ENCODE measurements at places on chromosomes 7 and 10.

DNA sequence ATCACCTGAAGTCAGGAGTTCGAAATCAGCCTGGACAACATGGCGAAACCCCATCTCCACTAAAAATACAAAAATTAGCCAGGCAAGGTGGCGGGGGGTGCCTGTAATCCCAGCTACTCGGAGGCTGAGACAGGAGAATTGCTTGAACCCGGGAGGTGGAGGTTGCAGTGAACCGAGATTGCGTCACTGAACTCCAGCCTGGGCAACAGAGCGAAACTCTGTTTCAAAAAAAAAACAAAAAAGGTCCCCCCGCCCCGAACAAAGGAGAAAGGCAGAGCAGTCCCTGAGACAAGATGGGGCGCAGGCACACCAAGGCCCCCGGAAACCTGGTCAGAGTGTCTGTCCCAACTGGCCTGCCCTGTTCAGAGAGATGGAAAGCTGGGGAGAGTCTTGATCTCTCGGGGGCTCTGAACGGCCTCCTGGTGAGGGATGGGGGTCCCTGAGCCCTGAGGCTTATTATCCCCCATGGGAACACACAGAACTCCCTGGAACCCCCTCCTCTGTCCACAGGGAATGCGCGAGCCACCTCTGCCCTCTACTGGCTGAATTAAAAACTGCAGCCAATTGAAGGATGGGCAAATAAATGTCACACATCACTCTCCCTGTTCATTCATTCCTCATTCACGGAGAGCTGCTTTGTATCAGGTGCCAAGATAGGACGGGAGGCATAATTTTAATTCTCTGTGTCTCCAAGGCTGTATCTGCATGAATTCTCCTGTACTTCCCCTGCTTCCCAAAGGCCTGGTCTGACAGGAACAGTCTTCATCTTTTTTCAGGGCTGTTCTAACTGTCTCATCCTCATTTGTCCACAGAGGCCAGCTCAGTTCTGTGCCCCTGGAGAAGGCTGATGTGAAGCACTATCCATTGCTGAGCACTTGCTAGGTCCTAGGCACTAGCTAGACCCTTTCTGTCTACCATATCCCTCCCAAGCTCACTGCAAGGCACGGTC, 28.9 kb downstream of the MAT1A start:
- DNase-seq, result no peak

DNA sequence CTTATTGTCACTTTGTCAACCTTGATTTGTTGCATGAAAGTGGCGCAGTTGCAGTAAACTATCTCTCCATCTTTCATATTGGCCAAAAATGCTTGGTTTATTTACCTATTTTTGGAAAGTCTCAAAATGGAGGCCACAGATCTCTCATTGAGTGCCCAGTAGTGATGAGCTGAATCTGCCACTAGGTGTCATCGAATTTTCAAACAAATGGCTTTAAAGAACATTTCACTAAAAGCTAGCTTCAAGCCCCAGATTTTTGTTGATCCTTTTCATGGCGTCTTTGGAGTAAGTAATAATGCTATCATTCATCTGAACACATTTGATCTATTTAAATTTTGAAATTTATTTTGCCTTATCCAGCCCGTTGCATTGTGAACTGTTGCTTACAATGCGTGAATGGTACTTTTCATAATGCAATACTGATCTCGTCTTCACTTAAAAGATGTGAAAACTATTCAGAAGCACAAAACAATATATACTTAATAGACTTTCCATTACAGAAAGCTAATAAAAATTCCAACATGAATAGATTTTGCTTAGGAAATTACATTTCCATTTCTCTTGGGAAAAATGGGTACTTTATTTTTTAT, 236.2 kb downstream of the DNAJB9 start:
- DNase-seq, result no peak

GRCh38 chr10:72561745-72562166, 64.1 kb downstream of the MICU1 start:
- DNase-seq, result no peak

- DNase-seq, result no peak
Observed at GRCh38 chr10:28881171-28881882, 204.0 kb downstream of the BAMBI start.

DNA sequence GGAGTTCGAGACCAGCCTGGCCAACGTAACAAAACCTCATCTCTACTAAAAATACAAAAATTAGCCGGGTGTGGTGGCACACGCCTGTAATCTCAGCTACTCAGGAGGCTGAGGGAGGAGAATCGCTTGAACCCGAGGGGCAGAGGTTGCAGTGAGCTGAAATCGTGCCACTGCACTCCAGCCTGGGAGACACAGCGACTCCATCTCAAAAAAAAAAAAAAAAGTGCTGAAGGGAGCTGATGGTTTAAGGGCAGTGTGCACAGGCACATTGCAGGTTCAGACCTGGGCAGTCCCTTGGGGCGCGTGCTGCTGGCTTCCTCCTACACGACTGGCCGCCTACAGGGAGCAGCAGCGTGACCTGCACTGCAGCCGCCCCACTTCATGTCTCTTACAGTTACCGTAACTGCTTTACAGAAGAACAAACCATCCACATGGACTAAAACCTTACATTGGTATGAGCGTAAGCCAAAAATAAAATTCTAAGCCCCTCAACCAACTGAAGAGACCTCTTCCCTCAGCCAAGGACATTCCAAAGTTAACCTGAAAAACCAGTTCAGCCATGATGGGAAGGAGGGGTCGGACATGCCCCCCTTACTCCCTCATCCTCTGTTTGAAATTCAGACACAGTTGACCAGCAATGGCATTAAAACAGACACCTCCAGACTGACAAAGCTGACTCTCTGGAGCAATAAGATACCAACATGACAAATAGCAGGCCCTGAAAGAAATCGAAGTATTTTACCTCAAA, 262.2 kb downstream of the ZMYND11 start:
- no peak for DNase-seq

DNA sequence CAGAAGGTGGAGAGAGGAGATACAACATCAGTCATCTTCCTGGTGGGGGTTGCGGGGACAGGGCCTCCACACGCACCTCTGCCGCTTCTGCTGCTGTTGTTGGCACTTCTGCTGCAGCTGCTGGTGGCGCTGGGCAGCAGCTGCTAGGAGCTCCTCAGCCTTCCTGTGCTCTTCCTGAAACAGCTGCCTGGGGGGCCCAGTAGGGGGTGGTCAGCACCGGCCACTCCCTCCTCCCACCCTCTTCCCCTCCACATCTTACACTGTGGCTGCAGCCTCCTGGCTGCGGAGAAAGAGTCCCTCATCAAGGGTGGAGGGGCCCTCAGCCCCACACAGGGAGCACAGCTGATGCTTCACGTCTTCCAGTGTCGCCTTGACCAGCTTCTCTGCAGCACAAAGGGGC, 9.9 kb downstream of the SYCE1 start:
- DNase-seq, result no peak

- no peak for DNase-seq
Observed at GRCh38 chr10:112951359-112952281, 1.6 kb downstream of the TCF7L2 start.

GRCh38 chr7:118563311-118563710, 338.8 kb downstream of the ANKRD7 start:
- DNase-seq, result no peak

DNA sequence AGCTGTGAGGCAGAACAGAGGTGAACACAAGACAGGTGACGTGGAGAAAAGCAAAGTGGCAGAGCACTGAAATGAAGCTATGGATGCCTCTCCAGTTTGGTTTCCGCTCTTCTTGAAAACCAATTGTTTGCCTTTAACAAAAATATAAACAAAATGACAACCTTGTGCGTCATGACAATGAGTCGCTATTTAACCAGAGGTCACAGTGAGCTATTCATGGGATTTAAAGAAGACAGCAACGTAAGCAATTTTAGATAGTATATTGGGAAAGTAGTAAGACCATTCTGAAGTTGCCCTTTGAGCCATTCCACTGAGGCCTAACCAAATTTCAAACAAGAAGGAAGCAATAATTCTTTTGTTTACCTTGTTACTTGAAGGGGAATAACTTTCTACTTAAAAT, 15.2 kb upstream of the LRRTM3 start:
- DNase-seq, result no peak

- DNase-seq, result no peak
Observed at GRCh38 chr10:95480901-95481491, 80.2 kb downstream of the SORBS1 start.

DNA sequence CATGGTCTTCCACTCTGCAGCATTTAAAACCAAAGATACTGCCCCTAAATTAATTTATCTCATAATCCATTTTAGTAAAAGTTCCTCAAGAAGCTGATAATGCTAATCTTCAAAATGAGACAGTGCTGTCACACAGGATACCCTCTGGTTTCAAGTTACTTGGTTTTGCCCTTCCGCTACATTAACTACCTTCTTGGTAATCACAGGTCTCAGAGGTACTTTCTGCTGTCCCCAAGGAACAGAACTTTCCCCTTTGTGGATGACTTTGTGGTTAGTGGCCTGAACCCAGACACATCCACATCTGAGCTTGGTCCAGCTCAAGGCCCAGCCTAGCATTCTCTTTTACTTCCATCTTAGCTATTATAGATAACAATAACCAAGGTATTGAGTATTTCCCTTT, 88.8 kb upstream of the TMEM26 start:
- no peak for DNase-seq

- no peak for DNase-seq
Observed at GRCh38 chr10:31739711-31740110, 188.9 kb downstream of the ARHGAP12 start.

GRCh38 chr10:43844221-43844620, 195.5 kb upstream of the ZNF32 start:
- DNase-seq, result no peak

- DNase-seq, result no peak
Observed at GRCh38 chr10:132257271-132257670, 50.5 kb downstream of the STK32C start.

- no peak for DNase-seq
Observed at GRCh38 chr10:88366772-88367171, 216.3 kb downstream of the RNLS start.

DNA sequence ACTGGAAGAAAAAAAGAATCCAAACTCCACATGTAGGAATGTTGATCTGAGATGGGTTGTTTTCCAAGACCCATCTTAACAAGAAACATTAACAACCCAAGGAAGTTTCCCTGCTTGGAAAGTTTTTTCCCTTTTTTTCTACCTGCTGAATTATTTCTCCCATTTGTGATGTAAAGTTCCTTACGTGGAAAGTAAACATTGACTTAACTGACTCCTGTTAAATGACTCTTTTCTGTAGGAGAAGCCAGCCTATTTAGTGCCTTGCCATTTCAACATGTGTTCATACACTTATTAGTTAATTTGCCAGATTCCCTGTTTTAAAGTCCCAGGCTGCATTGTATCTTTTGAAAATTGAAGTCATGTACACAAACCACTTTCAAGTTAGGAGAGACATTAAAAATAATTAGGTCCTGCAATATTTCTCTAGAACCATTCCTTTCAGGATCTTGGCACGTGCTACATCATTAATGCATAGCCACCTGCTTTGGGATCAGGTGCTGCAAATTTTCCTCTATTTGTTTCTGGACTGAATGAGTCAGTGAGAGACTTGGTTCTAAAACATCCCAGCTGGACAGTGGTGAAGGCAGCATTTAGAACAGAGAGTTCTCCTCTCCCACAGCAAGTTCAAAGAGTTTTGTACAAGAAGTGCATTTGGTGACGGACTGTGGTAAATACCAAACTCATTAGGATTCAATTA, 698.5 kb downstream of the SUGCT start:
- no peak for DNase-seq

DNA sequence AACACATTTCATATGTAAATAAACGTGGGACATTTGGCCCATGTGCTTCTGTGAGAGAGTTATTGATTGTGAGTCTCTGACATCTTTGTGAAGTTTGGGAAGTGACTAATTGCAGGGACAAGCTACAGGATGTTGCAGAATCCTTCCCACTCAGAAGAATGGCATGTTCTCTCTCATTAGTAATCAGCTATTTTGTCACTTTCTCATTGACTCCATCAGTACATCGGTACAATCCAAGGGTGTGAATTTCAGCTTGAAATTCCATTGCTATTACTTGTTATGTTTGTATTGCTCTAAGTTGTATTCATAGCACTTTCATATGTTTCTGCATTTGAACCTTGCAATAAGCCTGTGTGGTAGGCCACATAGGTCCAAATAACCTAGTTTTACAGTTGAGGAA, 100.0 kb upstream of the KCNMA1 start:
- no peak for DNase-seq

GRCh38 chr7:157609932-157610640, 273.3 kb downstream of the DNAJB6 start:
- DNase-seq, result no peak

DNA sequence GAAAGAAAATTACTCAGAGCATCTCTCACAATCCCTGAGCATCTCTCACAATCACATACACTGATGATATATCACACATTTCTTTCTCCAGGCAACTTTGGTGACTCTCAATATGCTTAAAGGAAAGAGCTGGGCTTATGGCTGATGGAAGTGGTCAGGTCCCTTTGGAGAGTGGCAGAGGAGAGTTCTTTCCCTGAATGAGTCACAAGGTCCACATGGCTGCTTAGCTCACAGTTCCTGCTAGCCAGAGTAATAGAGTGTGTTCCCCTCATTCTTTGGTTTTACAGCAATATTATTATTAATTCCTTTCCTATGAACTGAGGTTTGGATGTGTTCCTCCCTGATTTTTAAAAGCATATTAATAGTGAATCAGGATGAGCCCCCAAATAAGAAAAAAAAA, 287.4 kb downstream of the C7orf25 start:
- DNase-seq, result no peak

GRCh38 chr10:71390921-71391690, 5.6 kb upstream of the CDH23 start:
- no peak for DNase-seq

DNA sequence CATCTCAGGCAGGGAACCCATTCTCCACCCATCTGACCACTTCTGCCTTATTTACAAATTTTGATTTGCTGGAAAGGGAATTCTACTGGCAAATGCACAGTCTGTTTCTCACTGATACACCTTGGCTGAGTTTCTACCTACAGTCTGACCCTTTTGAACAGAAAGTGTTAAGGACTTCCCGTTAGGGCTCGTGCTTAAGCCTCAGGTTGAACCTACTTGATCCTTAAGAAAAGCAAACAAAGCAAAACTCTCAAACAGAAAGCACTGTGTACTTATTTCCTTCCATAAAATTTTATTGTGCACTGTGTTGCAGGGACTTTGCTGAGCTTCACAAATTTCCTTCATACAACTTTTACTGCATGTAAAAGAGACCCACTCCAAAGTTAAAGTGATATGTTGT, 367.8 kb downstream of the NRG3 start:
- DNase-seq, result no peak

DNA sequence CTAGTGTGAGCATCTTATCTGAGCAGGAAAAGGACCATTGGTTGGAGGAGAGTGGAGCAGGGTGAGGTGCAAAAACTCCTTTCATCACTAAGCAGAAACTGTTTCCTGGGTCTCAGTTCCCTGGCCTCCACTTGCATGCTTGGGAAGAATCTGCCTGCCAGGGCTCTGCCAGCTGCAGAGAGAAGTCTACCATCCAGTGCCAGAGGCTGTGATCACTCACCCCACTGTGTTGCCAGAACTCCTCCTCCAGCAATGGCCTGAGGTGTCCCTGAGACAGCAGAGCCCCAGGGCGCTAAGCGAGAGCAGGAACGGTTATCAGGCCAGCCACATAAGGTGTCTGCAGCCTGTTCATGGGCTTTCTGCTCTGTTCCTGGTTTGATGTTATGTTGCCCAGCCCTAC, 991.4 kb downstream of the CCSER2 start:
- DNase-seq, result no peak

GRCh38 chr10:7365027-7365745, 45.6 kb downstream of the SFMBT2 start:
- DNase-seq, result no peak

Measured in cortex of kidney (tissue), 1 donor.